ENCODE measurements at places on chromosomes 11 and 22.

GRCh38 chr22:49628391-49629260 is 199.0 kb downstream of the BRD1 start:
- no peak for DNase-seq

- peak; percentile 94 for DNase-seq
These were observed 562.5 kb downstream of the MN1 start for GRCh38 chr22:27238935-27239510.

- DNase-seq, result peak; percentile 52
These were observed 687.8 kb downstream of the FAM181B start for GRCh38 chr11:82045748-82046457.

GRCh38 chr11:696955-697491 is 1.4 kb downstream of the TMEM80 start:
- peak; percentile 97 for DNase-seq

DNA sequence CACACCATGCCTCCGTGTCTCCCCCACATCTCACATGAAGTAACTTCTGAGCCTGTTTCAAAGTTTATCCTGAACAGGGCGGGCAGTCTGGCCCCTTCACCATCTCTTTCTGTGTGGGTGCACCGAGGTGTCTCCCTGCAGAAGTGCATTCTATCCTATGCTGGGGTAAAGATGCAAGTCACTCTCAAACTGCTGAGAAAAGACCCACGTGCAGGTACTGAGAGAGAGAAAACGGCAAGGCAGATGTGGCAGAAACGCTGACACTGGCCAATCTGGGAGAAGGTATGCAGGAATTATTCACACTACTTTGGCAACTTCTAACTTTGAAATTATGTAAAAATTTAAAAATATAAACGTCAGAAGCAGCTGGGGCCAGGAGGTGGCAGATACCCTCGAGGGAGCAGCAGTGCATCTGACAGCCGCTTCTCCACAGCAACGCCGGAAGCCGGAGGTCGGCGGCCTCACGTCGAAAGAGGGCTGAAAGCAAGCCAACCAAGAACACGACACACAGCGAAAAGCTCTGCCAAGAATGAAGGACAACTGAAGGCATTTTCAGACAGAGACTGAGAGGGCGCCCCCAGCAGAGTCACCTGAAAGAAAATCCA is 34.2 kb upstream of the MOB2 start:
- no peak for DNase-seq

GRCh38 chr11:134592391-134592990 is 180.4 kb upstream of the B3GAT1 start:
- DNase-seq, result no peak

GRCh38 chr11:102762361-102762767 is 18.1 kb downstream of the MMP10 start:
- peak; percentile 75 for DNase-seq

- no peak for DNase-seq
These were observed 49.3 kb upstream of the LMO1 start for GRCh38 chr11:8312986-8313385.

DNA sequence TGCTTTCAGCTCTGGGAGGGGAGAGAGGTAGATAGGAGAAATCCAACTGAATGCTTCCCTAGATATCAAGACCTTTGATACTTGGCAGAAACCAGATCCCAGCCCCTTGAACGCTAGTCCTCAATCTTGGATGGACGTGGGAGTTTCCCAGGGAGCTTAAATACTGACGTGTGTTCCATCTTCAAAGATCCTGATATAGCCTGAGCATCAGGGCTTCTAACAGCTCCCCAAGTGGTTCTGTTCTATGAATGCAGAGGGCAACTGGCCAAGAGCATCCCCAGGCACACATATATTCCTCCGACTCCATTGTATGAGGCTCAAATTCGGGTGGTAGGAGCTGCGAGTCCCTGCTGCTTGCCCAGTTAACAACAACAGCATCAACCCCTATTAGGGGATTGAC is 8.7 kb upstream of the ACCS start:
- no peak for DNase-seq

DNA sequence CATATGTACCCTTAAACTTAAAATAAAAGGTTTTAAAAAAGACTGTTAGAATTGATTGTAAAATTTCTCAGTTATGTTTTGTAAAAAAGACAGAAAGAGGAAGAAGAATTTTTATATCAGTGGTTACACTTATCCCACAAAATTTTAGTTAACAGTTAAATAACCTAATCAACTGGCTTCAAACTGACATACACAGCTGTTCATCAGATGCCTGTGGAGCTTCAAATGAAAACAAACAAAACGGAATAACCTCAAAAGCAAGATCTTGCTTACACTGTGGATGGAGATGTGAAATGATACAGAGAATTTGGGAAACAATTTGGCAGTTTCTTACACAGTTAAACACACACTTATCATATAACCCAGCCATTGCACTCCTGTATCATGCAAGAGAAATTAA is 521.0 kb downstream of the ETS1 start:
- no peak for DNase-seq

DNA sequence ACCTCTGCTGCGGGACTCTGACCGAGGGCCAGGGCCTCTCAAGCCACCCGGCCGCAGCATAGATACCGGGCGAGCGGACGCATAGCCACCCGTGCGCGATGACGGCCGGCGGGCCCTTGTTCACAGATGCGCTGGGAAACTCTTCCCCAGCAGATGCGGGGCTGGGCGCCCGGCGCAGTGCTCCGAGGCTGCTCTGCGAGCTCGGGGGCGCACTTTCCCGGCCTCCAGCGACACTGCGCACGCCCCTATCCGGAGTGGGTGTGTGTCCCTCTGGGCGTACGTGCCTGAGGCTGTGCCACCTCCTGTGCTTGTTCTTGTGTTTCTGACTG is 104.7 kb upstream of the E2F8 start:
- no peak for DNase-seq

DNA sequence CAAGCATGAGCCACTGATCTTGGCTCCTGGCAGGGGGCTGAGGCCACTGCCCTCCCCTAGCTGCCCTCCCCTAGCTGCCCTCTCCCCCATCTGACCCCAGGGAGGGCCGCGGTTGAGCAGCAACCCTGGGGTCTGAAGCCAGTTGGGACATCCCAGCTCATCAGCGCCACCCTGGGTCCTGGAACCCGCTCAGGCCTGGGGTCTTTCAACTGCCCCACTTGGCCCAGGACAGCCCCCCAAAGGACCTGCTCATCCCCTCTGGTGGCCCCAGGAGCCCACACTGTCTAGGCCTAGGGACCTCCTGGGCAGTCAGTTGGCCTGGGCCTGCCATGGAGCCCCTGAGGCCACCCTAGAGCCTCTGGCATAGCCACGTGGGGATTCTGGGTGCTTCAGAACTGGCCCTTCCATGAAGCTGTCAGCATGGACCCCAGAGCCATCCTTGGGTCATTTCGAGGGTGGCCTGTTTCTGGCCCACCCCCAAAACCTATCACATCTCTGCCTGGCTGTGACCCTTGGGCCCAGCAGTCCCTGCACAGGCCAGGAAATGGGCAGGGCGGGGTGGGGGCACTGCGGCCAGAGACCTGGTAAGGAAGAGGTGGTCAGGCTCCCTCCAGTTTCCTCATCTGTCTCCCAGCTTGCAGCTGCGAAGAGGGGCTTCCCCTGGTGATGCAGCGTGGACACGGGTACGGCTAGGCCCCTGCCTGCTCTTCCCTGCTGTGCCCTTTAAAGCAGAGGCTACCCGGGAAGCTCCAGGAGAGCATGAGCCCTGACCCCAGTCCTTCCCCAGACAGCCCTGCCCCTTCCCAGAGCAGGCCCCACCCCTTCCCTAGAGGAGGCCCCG is 37.9 kb downstream of the MUC2 start:
- no peak for DNase-seq

- DNase-seq, result no peak
These were observed 45.8 kb downstream of the MIAT start for GRCh38 chr22:26702906-26703830.

- DNase-seq, result peak; percentile 36
These were observed 266.9 kb downstream of the AASDHPPT start for GRCh38 chr11:106344394-106344793.

GRCh38 chr22:30396871-30397655 is at the start of gene SEC14L2:
Gene SEC14L2 (plus strand): TSS chr22:30397018. CDS start chr22:30397117, 99 bp downstream.
- DNase-seq, result no peak

- no peak for DNase-seq
These were observed 32.9 kb downstream of the RPL27A start for GRCh38 chr11:8715501-8715900.

GRCh38 chr11:31060880-31061279 is 308.7 kb downstream of the DCDC1 start:
- no peak for DNase-seq

- DNase-seq, result no peak
These were observed 17.5 kb downstream of the CTTN start for GRCh38 chr11:70415642-70416395.

GRCh38 chr11:3126901-3127691 is 38.0 kb downstream of the OSBPL5 start:
- no peak for DNase-seq

DNA sequence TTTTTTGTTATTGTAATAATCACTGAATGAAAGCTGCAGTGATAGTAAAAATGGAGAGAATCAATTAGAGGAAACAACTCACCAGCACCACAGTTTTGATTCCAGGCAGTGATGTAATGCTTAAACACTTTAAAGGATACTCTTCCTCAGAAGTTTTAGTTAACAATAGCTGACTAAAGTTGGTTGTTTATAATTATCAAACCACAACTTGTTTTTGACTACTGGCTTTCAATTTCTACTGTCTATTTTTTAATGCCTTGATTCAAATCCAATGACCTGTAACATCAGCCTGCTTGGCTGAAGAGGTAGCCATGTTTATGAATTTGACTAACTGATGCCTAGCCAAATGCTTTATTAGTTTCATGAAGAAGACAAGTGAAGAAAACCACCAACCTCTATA is 18.2 kb upstream of the CASP12 start:
- peak; percentile 46 for DNase-seq

DNA sequence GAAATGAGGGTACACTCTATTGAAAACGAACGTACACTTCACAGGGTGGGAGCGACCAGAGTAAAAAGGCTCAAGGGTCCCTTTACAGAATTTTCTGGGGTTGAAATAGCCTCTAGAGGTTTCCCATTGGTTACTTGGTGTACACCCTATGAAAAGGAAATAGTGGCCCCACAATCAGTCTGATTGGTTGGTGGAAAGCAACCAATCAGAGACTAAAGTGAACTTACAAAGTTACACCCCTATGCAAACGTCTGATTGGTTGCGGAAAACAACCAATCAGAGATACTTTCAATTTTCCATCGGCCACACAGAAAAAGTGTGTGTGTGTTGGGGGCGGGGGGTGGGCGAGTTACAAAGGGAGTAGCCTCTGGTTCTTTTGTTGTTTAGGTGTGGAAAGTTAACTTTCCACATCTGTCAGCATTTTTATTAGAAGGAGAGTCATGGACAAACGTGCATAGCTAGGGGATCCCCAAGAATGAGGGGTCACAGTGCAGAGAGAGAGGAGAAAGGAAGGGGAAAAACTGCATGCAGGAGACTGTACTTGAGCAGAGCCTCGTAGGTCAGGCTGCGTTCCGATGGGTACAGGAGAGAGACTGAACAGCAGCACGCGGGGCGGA is 1152.1 kb downstream of the TBC1D22A start:
- no peak for DNase-seq

- DNase-seq, result no peak
These were observed 301.3 kb downstream of the NTM start for GRCh38 chr11:131671734-131672133.

DNA sequence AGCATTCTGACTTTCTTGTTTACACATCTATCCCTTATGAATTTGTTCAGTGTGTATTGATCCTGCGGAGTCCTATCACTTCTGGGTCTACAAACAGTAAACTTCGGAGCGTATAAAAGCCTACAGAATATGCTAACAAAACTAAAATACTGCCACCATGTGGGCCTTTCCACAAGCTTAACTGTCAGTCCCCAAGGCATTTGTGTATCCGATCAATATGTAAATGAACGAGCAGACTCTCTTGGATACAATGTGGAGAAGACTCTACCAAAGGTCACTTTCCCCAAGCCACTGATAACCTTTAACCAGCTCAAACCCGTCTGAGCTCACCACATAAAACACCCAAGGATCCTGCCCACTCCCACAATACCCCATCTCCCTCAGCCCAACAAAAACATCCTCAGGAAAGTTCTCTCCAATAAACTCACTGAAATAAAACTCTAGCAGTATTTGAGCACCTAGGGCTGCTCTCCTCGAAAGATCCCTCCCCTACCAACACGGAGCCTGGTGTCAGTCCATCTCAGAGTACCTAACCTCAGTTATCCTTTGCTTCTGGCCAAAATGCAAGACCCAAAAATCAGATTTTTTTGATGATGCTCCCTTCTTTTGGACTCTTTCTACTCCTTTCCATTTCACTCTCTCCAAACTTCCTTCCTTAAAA is 17.8 kb downstream of the ADA2 start:
- DNase-seq, result peak; percentile 7

- DNase-seq, result no peak
These were observed 507.1 kb upstream of the CCDC90B start for GRCh38 chr11:83793310-83793709.

DNA sequence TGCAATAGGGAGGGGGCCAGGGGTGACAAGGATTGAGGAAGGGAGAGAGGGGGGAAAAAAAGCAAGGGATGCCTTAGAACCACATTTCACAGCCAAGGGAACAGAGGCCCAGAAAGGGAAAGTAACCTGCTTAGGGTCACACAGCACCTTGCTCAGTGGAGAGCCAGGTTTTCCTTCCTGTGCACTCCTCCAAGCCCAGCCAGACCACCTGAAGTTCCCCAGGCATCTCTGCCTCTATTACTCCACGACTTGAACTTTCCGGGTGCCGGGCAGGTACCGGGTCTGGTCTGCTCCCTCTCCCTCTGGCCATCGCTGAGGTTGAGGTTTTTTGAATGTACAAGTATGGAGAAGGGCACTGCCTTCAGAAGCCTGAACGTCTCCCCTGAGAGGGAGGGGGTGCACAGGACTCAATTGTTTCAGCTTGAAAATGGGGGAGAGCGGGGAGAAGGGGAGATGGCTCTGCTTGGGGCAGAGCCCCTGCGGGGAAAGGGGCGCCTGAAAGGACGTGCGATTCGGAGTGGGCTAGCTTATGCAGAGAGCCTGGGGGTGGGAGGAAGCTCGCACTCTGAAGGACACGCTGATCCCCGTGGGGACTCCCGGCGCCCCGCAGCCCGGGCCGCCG is 516 bp upstream of the SERPINH1 start:
- DNase-seq, result no peak

DNA sequence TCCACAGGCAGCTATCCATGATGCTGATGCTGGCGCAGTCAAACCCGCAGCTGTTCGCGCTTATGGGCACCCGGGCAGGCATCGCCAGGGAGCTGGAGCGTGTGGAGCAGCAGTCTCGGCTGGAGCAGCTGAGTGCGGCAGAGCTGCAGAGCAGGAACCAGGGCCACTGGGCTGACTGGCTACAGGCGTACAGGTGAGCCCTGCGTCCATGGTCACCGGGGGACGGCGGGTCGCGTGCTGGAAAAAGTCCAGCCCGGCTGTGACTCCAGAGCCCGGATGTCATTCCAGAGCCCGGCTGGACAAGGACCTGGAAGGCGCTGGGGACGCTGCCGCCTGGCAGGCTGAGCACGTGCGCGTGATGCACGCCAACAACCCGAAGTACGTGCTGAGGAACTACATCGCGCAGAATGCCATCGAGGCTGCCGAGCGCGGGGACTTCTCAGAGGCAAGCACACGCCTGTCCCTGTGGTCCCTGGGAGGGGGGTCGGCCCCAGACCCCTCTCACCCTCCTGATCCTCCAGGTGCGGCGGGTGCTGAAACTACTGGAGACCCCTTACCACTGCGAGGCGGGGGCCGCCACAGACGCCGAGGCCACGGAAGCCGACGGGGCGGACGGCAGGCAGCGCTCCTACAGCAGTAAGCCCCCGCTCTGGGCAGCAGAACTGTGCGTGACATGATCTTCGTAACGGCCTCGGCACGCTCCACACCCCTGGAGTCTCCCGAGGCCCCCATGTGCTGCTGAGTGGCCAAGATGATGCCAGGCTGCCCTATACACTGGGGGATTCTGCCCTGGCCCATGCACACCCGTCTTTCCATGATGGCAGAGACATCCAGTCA is 16.1 kb downstream of the SELENOO start:
- no peak for DNase-seq

GRCh38 chr11:90468923-90469322 is 246.1 kb upstream of the CHORDC1 start:
- DNase-seq, result peak; percentile 95

Data from renal cortical epithelial cell (primary cell).